GM23338 (cell line): ENCODE measurements at places on chromosomes 16 and 17. TPM values are rescaled to one million over a fixed set of nuclear protein-coding genes. Genes with fewer than 3 reads are reported as not detected.
A peak's percentile ranks its signal among the peaks of the same experiment; 100 is the strongest.

GRCh38 chr16:27106305-27106704 lies 39.6 kb downstream of the C16orf82 start:
- H3K27ac ChIP-seq = no peak overlapping the region
- peaks cover 5% of the 10 kb centered on the region; the same call in 1 of the 2 replicates for H3K4me1 ChIP-seq
- no peak for DNase-seq
- H3K27me3 ChIP-seq = no peaks in the 10 kb centered on the region
- H3K4me3 ChIP-seq = no peak overlapping the region

DNA sequence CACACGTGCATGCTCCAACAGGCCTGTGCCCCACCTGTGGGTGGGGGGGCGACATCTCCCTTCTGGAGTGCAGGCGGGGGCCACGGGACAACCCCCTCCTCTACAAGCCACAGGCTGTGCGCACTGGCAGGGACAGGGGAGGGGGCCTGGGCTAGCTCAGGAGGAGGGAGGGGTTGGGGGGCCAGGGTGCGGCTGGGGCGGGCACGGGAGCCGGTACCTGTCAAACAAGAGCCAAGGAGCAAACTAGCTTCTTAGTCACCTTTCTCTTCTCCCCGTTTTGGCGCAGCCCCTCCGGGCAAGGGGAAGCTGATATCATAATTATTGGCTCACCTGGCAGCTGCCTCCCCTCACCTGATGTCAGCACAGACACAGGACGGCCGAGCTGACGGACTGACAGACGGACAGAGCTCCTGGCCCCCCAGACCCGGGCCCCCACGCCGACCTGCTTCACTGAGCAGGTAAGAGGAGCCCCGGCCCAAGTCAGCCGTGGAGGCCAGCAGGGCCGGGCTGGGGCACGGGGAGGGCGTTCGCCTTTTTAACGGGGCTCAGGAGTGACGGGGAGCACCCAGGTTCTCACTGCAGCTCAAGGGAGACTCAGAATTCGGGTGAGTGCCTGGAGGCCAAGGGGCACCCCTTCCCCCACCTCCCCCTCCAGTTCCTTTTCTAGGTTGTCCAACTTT lies at the start of gene FOXN1:
FOXN1 (plus strand) TSS at position 363 of the 680 bp plus-strand sequence. CDS start 17,622 bp downstream, outside the sequence.
- H3K27ac ChIP-seq = no peak within 1 kb of the TSS
- peaks cover 15% of the 10 kb centered on the region; the same call in 1 of the 2 replicates for H3K4me1 ChIP-seq
- H3K4me3 ChIP-seq = no peak within 1 kb of the TSS
- H3K36me3 ChIP-seq = no peaks in the 10 kb centered on the region
- H3K27me3 ChIP-seq = 0 out of 2 replicates have a peak, but pooled peaks cover 6% of the 10 kb centered on the region

DNA sequence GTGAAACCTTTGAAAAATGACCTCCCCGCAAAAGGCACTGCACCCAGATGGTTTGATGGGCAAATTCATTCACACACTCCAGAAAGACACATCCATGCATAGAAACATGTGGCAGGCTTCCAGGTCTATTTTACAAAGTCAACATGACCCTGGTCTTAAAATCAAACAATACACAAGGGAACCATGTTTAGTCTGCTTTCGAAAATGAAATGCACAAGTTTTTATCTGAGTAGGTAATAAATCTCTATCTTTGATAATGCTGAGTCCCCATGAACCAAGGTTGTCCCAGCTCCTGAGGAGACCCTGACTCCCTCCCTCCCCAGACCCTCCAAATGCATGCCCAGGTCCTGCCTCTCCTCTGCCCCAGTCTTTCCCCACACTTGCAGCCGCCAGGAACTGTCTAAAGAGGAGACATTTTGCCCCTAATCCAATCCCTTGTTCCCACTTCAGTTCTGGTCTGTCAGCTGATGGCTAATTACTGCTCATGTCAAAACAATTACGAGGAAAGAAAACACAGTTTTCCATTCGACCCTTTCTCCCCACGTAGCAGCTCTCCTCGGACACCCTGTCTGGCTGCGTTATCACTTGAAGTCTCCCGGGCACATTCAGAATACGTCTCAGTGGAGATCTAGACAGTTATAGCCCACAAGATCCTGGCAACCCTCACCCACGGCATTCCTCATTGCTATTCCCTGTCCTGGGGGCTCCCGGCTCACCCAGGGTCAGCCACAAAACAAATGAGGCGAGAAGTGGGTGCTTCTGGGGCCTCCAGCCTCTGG lies 68.8 kb upstream of the RCVRN start:
- H3K36me3 ChIP-seq = no peaks in the 10 kb centered on the region
- no peak overlapping the region for H3K4me3 ChIP-seq
- no peak for DNase-seq
- no peaks in the 10 kb centered on the region for H3K4me1 ChIP-seq
- no peaks in the 10 kb centered on the region for H3K27me3 ChIP-seq
- 0 out of 2 replicates have a peak overlapping the region, but pooled peaks have one; percentile 65 for H3K27ac ChIP-seq

GRCh38 chr16:85350146-85350728 lies 238.0 kb upstream of the CIBAR2 start:
- no peak overlapping the region for H3K4me3 ChIP-seq
- H3K36me3 ChIP-seq = no peaks in the 10 kb centered on the region
- H3K27ac ChIP-seq = no peak overlapping the region
- peaks cover 3% of the 10 kb centered on the region for H3K4me1 ChIP-seq
- no peaks in the 10 kb centered on the region for H3K27me3 ChIP-seq
- DNase-seq = no peak

DNA sequence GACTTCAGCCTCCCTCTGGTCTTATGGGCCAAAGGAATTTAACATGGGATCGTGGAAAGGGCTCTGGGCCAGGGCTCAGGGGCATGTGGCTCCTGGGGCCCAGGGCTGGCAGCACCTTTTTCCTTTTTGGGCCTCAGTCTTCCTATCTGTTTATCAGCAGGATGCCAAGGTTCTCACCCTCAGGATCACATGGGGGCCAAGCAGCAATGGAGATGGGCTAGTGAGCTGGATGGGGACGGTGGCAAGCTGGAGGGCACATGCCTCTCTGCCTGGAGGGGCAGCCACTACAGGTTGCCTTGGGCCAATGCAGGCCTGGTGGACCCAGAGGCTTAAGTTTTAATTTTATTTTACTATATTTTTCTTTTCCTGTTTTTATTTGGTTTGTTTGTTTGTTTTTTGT lies 95.4 kb downstream of the CYLD start:
- 0 out of 2 replicates have a peak, but pooled peaks cover 3% of the 10 kb centered on the region for H3K4me1 ChIP-seq
- no peak overlapping the region for H3K27ac ChIP-seq
- H3K27me3 ChIP-seq = 0 out of 2 replicates have a peak, but pooled peaks cover 6% of the 10 kb centered on the region

DNA sequence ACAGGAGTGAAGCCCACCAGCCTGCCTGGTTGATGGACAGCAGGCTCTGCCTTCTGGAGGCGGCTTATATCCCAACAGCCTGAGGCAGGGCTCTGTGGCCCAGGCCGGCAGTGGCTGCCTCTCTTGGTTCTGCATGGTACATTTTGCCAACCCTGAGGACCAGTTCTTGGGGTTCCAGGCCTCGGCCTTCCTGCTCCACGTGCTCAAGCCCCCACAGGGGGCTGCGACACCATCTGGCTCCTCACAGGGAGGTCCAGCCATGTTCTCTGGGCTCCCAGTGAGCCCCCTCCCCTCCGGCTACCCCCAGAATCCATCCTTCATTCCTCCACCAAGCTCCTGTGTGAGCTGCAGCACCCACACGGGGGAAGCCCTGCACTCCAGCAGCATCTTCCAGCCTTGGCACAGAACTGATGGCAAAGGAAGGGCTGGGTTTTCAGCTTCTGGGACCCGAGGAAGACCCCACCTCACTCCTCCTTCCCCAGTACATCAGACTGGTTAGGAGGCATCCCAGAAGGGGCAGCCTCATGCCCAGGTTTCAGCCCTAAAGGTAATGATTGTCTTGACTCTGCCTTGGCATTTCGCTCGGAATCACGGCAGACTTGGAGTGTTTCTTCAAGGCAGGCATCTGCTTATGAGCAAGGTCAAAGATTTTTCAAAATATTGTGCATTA lies 231.2 kb downstream of the CPPED1 start:
- no peak overlapping the region for H3K27ac ChIP-seq
- no peak overlapping the region for H3K4me3 ChIP-seq
- no peaks in the 10 kb centered on the region for H3K27me3 ChIP-seq
- no peaks in the 10 kb centered on the region for H3K4me1 ChIP-seq

DNA sequence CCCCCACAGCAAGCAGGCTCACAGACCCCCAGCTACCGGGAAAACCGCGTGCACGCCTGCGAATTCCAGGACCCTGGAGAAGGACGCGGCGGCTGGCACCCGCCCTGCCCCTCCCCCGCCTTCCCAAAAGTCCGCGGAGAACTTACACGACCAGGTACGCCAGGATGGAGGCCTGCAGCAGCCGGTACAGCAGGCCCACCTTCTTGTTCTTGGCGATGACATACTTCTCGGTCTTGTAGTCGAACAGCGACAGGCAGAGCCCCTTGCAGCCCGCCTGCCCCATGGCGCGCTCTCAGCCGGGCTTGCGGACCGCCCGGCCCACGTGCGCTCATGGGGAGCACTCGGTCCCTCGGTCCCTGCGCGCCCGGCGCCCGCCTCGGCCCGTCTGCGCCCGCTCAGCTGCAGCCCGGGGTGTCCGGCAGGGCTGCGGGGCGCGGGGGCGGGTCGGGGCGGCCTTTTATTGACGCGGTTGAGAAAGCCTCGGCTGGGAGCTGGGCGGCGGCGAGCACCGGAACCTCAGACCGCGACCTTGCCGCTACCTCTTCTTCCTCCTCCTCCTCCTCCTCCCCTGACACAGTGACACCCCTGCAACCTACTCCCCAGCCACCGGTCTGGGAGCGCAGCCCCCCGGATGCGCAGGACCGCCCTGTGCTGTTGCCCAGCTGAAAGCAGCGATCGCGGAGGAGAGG lies at the start of gene P2RX5:
P2RX5 (minus strand) TSS at position 433 of the 689 bp plus-strand sequence; CDS start at position 283, 150 bp downstream.
- peak; percentile 75 for DNase-seq
- H3K36me3 ChIP-seq = no peaks in the 10 kb centered on the region
- peaks cover 16% of the 10 kb centered on the region; the same call in 1 of the 2 replicates for H3K4me1 ChIP-seq
- no peak within 1 kb of the TSS for H3K27ac ChIP-seq

GRCh38 chr17:73289549-73290254 lies 22.1 kb downstream of the CDC42EP4 start:
- DNase-seq = no peak
- H3K4me1 ChIP-seq = peaks cover under 1% of the 10 kb centered on the region
- H3K36me3 ChIP-seq = no peaks in the 10 kb centered on the region

- H3K4me1 ChIP-seq = peaks cover 43% of the 10 kb centered on the region
- H3K4me3 ChIP-seq = peak overlapping the region; percentile 83
- H3K36me3 ChIP-seq = no peaks in the 10 kb centered on the region
- DNase-seq = peak; percentile 66
- H3K27ac ChIP-seq = 0 out of 2 replicates have a peak overlapping the region, but pooled peaks have one; percentile 66
Observed at GRCh38 chr17:40442392-40443195, 656 bp upstream of the IGFBP4 start.

DNA sequence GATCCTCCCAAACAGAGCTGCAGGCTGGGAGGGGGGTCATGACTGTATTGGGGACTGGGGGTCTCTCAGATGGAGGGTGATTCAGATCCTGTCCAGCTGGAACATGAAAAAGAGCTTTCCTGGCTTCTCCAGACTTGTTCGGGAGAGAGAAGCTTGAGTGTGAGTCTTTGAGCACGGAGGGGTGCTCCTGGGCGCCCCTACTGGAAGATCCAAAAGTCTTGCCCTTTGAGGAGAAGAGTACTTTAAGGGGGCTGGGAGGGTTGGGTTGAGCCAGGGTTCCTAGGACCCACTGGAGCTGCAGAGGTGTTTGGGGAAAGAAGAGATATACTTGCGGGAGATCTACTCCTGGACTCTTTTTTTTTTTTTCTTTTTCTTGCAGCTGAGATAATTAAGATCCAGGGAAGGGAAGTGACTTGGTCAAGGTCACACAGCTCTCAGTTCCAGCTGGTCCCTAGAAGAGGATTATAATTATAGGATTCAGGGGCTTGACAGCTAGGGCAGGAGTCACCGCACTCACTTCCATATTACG lies 8.4 kb downstream of the RARA start:
- peaks cover 33% of the 10 kb centered on the region for H3K27me3 ChIP-seq
- H3K36me3 ChIP-seq = no peaks in the 10 kb centered on the region
- peak; percentile 91 for DNase-seq

DNA sequence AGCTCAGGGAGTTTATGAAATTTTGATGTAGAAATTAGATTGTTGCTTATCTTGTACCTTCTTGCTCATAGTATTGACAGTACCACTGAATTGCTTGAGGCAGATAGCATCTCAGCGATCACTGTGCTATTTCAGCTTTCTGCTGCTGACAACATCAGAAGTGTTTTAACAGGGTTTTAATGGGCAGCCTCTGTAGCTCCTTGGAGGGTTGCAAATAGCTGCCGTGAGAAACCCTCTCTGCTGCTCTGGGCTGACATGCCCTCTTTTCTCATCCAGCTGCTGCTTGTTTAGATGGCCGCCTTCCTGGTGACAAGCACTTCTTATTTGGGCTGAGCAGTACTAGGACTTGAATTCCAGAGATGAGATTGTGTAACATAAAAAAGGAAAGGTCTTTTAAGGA lies 180.2 kb upstream of the TBX2 start:
- no peak overlapping the region for H3K4me3 ChIP-seq
- DNase-seq = no peak
- H3K36me3 ChIP-seq = no peaks in the 10 kb centered on the region
- H3K27ac ChIP-seq = no peak overlapping the region
- H3K4me1 ChIP-seq = no peaks in the 10 kb centered on the region
- no peaks in the 10 kb centered on the region for H3K27me3 ChIP-seq

- peaks cover 68% of the 10 kb centered on the region for H3K4me1 ChIP-seq
- no peak for DNase-seq
- peak overlapping the region; percentile 94 for H3K4me3 ChIP-seq
- H3K36me3 ChIP-seq = no peaks in the 10 kb centered on the region
- H3K27ac ChIP-seq = no peak overlapping the region
- H3K27me3 ChIP-seq = peaks cover 8% of the 10 kb centered on the region; the same call in 1 of the 2 replicates
Observed at GRCh38 chr17:35086931-35087573, 23.5 kb upstream of the RFFL start.

GRCh38 chr17:42287305-42287976 lies 857 bp upstream of the STAT5A start:
- H3K4me1 ChIP-seq = peaks cover 13% of the 10 kb centered on the region
- DNase-seq = peak; percentile 26
- no peaks in the 10 kb centered on the region for H3K36me3 ChIP-seq
- peaks cover 42% of the 10 kb centered on the region for H3K27me3 ChIP-seq
- peak overlapping the region; percentile 66 for H3K4me3 ChIP-seq

DNA sequence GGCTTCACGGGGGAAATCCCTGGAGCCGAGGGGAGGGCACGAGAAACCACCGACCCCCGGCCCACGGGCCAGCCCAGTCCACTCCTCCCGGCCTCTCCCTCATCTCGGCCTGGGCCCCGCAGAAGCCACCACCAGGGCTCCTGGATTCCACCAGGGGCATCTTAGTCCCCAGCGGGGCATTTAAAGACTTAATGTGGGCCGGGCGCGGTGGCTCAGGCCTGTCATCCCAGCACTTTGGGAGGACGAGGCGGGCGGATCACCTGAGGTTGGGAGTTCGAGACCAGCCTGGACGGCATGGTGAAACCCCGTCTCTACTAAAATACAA lies 24.1 kb upstream of the ABR start:
- H3K27ac ChIP-seq = no peak overlapping the region
- peak overlapping the region; percentile 75 for H3K4me3 ChIP-seq
- no peaks in the 10 kb centered on the region for H3K4me1 ChIP-seq
- peaks cover 6% of the 10 kb centered on the region; the same call in 1 of the 2 replicates for H3K27me3 ChIP-seq

- H3K27ac ChIP-seq = no peak overlapping the region
- H3K27me3 ChIP-seq = no peaks in the 10 kb centered on the region
- H3K36me3 ChIP-seq = no peaks in the 10 kb centered on the region
Observed at GRCh38 chr16:19833581-19833980, 51.1 kb downstream of the GPRC5B start.

Gene EMC6
- total RNA-seq = 27.6 and 48.0 TPM in 2 replicates

Gene ARL2BP
- 13.2 and 13.4 TPM in 2 replicates for total RNA-seq

Gene RDM1
- total RNA-seq = 3.9 and 5.2 TPM in 2 replicates

Gene BAIAP3
- total RNA-seq = 13.0 and 23.0 TPM in 2 replicates

Gene ORC6
- total RNA-seq = 71.5 and 75.7 TPM in 2 replicates

Gene KRTAP1-5
- total RNA-seq = not detected in 2 replicates

Gene SMTNL2
- 1.7 and 4.3 TPM in 2 replicates for total RNA-seq

Gene ZNF200
- 9.7 and 12.5 TPM in 2 replicates for total RNA-seq

Gene PRR35
- 1.1 and 1.4 TPM in 2 replicates for total RNA-seq

Gene RILP
- total RNA-seq = 9.2 and 17.4 TPM in 2 replicates

Gene GRIN2A
- total RNA-seq = 5.0 and 5.1 TPM in 2 replicates

Gene WWOX
- 19.3 and 21.0 TPM in 2 replicates for total RNA-seq

Gene ITGAD
- not detected in 2 replicates for total RNA-seq

Gene SLC9A5
- 5.4 and 6.4 TPM in 2 replicates for total RNA-seq
